ENCODE measurements at places on chromosomes 7 and 10.

DNA sequence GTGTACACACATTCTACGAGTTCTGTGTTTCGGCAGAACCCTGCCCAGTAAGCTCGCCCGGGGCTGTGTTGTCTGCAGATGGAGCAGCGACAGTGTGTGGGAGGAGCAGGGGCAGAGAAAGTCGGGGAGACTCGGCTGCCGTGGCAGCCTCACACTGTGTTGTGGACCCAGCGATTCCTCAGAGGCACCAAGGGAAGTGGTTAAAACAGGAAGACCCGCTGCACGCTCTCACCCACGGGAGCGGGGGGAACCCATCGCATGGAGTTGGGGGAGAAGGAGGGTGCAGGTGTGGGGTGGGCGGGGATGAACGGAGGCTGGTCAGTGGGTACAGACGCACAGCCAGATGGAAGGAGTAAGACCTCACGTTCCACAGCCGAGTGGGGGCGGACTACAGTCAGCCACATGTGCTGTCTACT is 250.2 kb downstream of the ELFN1 start:
- no peak for DNase-seq

- DNase-seq, result no peak
These were observed 280.0 kb downstream of the ELFN1 start for GRCh38 chr7:1950066-1950451.

- no peak for DNase-seq
These were observed 197.1 kb downstream of the PHTF2 start for GRCh38 chr7:77995717-77996116.

GRCh38 chr10:13945390-13946208 is 358.8 kb downstream of the PRPF18 start:
- DNase-seq, result no peak

- DNase-seq, result no peak
These were observed 114.2 kb downstream of the C10orf105 start for GRCh38 chr10:71605263-71605962.

DNA sequence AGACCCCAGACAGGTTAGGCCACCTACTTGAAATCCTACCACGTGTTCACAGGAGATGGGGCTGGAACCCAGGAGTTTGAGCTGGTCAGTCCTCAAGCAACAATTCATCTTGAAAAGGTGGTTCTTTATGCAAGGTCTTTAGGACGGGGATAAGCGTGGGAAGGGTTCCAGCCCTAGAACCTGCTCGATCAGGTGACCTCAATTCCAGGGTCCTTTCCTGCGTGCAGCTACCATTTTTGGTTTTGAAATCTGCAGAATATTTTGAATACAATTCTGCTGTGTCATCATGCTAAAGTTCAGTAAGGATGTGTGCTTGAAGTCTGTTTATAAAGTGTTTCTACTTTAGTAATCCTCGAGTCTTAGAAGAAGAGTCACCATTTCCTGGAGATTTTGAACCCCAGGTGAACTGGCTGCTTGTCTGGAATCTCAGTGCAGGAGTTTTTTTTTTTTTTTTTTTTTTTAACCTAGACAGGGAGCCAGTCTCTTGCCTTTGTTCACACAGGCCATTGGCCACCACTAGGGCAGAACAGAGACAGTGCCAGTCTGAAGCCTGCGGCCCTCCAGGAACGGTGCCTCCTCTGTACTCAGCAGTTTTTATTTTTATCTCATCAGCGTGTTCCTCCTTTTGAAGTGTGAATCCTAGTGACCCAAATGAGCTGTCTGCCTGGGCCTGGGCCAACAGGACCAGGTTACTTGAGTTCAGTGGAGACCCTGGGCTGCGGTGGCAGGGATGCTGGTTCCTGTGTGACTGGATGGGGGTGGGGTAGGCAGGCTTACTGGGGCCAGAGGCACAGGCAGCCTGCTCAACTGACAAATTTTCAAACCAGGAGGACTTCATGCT is 54.6 kb downstream of the EEPD1 start:
- DNase-seq, result no peak

DNA sequence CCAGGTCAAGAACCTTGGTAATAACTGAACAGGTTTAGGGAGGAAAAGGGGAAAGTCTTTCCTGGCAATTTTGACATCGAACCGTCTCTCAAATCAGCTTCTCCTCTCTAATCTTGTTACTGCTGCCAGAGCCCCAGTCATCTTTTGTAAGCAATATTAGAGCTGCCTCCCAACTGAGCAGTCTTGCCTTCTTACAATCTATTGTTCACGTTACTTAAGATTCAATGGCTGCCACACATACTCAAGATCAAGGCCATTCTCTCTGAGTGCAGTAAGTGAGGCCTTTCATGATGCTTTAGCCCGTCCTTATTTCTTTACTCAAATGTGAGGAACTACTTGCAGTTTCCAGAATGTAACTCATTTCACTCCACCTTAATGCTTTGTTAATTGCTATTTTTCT is 12.4 kb downstream of the NET1 start:
- no peak for DNase-seq

DNA sequence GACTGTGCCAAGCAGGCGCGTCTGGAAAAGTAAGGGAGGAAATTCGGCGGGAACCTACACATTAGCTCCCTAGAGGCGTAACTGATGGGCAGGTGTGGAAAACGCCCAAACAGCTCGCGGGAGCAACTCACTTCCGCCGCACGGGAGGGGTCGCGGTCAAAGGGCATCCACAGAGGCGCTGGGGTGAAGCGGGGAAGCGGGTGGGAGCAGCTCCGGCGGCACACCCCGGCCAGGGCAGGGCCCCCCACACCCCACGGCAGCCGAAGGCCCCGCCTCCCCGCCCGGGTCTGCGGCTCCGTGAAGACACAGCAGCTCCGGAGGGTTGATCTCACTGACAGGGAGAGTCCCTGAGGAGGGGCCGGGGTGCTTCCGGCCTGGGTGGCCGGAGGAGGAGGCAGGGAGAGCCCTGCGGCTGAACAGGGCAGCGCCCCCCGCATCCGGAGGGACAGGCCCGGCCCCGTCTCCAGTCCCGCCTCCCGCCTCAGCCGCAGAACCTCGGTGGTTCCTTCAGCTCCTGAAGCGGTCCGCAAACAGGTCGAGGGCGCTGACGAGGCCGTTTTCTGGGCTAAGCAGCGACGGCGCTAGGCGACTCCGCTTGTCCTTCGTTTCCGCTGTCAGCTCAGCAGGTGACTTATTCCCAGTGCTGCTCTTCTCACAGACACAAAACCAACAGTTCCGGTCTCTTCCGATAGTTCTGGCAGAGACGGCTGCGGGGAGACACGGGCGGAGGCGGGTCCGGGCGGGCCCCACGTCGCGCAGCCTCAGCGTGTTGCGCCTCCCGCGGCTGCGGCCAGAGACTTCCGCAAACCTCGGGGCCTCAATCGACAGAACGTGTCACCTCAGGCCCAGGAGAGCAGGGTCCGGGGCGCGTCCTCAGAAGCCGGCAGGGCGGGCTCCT is 276.1 kb downstream of the DNAJB6 start:
- peak; percentile 37 for DNase-seq

DNA sequence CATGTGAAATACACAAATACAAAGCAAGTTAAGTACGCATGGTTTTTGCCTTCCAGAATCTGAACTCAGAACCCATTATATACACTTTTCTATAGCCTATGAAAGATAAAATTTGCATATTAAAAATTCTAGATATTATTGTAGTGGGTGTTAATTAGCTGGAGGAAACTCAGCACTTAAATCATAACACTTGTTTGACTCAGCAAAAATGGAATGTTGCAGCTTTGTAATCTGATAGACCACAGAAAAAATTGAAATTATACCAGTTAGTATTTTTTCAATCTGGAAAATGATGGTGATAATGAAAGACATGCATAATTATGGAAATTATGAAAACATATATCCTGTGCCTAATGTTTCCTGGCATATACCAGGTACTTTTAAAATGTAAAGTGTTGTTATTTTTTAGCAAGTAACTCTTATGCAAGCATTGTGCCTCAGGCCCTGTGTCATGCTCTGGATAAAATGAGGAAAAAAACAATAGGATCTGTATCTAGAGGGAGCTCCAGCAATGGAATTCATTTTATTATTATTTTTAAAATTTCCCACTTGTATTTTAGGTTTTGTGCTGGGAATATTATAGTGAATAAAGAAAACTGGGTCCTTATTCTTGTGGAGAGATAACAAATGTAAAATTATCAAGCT is 490.4 kb upstream of the SEMA3A start:
- no peak for DNase-seq

DNA sequence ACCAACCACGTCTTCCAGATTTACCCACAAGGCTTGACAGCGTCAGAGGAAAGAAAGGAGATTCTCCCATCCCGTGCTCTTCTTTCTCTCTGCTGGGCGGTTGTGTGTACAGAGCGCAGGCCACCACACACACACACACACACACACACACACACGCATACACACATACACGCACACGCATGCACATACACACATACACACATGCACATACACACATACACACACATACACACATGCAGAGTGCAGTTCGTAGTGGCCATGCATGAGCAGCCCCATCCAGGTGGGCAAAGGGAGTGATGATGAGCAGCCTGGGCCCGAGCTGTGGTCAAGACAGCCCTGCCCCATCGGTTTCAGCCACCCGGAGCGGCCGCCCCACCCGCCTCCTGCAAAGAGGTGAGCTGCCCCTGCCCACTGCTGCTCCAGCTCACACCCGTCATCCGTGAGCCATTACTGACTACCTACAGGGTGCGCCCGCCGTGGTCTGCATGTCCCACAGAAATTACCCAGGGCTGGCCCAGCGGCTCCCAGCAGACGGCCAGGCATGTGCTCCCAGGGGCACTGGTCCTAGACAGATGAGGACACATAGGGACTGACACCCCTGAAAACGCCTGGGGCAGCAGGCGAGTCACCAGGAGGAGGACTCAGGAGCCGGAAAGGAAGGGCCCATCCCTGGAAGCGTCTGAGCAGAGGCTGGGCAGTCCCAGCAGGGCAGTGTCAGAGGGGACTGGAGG is 69.6 kb downstream of the ASB13 start:
- no peak for DNase-seq
